Stimulated activated CD8-positive, alpha-beta memory T cell treated with anti-CD3 and anti-CD28 coated beads, Interleukin-7, amount 100 ng/mL, for 1 hour (primary cell): ENCODE measurements at places on chromosomes 3 and 15.

DNA sequence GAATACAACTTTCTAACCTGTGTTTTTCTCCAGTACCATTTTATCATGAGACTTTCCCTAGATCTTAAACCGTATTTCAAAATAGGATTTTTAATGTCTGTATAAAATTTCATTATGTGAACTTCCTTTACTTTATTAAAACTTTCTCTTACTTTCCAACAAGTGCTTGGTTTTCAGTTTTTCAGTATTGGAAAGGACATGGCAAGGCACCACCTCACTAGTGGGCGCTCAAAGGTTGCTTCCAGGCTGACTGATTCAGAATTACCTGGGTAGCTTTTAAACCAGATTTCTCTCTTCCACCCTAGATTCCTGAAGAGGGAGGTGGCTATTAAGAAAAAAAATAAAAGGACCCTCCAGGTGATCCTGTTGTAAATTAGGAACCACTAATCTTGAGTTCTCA is 236.6 kb downstream of the SOX2 start:
- no peak for DNase-seq

- DNase-seq = no peak
Measured at GRCh38 chr3:33146791-33147445, 33.1 kb downstream of the CRTAP start.

GRCh38 chr3:142907996-142908395 is 19.1 kb upstream of the PCOLCE2 start:
- no peak for DNase-seq

DNA sequence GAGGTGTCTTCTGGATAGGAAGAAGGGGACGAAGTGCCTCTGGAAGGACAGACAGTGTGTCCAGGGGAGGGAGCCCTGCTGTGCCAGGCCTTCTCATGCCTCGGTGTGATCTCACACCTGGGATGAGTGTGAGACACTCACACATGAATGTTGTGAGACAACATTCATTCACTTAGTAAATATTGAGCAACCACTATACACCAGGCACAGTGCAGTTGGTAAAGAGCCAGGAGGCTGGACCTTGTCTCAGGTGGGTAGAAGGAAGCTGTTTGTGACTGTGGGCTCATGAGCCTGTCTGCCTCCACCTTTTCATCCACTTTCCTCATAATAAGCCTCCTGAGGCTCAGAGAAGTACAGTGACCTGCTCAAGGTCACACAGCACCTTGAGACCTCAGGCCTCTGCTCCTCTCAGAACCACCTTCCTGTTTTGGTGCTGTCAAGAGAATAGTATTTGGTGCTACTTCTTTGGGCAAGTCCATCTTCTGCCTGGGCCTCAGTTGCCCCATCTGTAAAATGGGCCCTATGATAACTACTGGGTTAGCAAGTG is 20.9 kb downstream of the SLC6A6 start:
- no peak for DNase-seq

DNA sequence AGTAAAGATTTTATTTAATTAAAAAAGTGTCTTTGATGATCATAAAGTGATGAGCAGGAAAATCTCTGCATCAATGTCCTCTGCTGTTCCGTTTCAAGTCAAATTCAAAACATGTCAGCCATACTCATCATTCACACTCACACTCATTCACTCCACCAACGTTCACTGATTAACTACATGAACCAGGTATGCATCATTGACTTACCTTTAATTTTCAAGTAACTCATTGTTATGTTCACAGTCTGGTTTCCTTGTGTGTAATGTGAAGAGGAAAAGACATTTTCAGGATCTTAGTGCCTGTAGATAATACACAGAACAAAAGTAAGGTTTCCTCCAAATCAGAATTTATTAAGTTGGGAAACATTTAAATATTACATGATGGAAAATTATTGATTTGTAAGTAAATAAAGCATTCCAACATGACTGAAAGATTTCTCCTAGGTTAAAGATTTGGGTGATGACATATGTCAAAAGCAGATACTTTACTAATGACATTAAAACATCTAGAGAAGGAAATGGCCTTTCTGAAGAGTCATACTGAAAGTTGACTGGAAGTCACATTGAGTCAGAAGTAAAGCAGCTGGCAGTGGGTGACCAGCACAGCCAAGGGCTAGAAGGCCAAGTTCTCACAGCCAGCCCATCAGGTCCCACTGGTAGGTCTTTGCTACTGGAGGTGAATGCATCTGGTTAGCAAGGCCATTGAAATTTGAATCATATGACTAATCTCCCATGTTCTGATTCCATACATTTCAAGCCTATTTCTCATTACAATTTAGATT is 251.9 kb downstream of the CDIN1 start:
- no peak for DNase-seq
